Myocyte (in vitro differentiated cells): ENCODE measurements at places on chromosomes 7 and 10.

- no peak for DNase-seq
Measured at GRCh38 chr7:27697861-27698430, 35.3 kb upstream of the HIBADH start.

DNA sequence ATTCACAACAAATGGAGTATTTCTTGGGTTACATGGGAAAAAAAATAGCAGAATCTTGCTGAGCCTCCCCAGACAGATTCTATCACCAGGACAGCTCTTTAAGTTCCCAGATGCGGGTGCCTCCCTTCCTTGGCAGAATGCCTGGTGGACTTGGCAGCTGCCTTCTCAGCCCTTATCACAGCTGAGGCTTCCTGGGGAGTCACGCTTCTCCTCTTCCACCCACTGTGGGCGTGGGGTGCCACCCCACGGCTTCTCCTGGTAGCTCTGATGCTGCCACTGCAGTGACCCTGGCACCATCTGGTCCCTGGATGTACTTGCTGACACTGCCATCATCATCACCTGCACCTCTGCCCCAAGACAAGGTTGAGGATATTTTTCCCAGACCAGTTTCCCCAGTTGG, 16.2 kb upstream of the NME8 start:
- DNase-seq: peak; percentile 83

- no peak for DNase-seq
Measured at GRCh38 chr10:91117505-91117904, 103.0 kb upstream of the PCGF5 start.

GRCh38 chr7:141333459-141333858, 217.8 kb upstream of the AGK start:
- DNase-seq: peak; percentile 36

DNA sequence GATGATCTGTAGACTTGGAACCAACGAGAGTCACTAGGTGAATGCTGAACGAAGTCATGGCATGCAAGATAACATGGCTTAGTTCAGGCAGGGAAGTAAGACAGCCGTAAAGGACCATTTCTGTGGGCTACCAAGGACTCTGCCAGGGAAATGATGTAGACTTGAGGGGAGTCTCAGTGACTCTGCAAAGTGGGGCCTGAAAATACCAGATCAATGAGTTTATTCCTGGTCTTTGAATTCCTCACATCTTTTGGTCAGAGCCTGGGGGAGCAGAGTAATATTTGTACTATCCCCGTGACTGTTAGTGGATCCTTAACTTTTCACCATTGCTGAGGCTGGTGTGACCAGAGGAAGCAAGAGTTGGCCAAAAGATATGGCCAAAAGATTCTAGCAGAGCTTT, 60.7 kb upstream of the INHBA start:
- DNase-seq: no peak

GRCh38 chr10:42422911-42423310, 215.5 kb downstream of the ZNF33B start:
- no peak for DNase-seq

DNA sequence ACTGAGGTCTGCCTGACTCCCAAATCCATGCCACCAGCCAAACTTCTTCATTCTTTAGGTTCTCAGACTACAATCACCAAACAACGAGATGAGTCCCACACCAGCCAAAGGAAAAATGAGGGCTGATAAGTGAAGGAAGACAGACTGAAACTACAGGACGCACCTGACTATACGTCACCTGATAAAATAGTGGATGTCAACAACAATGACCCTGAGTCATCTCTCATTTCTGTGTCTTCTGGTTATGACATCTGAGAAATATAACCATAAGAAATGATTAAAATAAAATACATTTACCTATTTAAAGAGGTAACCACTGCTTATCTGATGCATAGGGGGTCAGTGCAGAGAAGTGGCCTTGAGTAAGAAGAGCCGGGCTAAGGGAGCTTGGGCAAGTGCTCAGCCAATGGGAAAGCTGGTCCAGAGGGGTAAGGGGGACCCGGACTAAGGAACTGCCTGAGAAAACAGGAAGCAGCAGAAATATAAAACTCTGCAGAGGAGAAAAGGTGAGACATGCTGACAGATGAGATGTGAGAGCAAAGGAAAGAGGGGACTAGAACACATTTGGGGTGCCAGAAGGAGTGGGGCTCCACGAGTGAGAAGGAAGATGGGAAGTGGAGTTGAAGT, 51.8 kb downstream of the HIPK2 start:
- DNase-seq: no peak

GRCh38 chr10:68595513-68595912, 35.4 kb downstream of the TET1 start:
- no peak for DNase-seq

DNA sequence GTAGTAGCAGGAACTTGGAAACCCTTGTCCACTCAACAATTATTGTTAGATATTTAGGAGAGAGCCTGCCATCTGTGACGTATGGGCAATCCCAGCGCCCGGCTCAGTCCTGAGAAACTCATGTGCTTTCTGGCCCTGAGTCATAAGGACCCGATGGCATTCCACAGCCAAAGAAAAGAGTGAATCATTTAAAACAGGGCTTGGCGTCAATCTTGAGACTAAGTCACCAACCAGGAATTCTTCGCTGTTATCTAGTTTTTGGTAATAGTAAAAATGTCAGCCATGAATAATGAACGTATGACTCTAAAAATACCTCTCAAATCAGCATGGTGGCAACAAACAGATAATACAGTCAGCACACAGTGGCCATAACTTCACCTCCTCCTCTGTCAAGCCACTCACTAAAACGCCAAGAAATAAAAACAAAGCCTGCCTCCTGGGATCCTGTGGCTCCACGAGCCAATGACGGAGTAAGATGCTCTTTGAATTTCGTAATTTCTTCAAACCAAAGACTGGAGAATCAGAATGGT, 140.8 kb downstream of the ADAM12 start:
- peak; percentile 94 for DNase-seq

GRCh38 chr10:110650265-110650668, 6.1 kb downstream of the RBM20 start:
- DNase-seq: peak; percentile 49

GRCh38 chr7:27686315-27686714, 23.6 kb upstream of the HIBADH start:
- no peak for DNase-seq

DNA sequence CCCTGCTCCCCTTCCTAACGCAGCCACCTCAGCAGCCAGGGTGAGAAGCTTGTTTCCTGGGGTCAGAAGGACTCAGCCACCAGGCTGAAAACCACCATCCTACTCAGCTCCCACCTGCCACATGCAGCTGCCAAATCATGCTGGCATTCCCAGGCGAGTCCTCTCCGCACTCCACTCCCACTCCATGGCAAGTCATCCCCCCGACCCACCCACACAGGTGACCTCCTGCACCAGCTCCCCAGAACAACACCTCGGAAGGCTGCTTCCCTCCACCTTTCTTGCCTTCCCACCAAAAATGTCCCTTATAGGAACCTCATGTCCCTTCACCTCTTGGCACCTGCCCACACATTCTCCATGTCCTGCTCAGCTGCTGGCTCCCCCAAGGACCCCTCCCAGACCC, 4.6 kb downstream of the PDAP1 start:
- peak; percentile 24 for DNase-seq

DNA sequence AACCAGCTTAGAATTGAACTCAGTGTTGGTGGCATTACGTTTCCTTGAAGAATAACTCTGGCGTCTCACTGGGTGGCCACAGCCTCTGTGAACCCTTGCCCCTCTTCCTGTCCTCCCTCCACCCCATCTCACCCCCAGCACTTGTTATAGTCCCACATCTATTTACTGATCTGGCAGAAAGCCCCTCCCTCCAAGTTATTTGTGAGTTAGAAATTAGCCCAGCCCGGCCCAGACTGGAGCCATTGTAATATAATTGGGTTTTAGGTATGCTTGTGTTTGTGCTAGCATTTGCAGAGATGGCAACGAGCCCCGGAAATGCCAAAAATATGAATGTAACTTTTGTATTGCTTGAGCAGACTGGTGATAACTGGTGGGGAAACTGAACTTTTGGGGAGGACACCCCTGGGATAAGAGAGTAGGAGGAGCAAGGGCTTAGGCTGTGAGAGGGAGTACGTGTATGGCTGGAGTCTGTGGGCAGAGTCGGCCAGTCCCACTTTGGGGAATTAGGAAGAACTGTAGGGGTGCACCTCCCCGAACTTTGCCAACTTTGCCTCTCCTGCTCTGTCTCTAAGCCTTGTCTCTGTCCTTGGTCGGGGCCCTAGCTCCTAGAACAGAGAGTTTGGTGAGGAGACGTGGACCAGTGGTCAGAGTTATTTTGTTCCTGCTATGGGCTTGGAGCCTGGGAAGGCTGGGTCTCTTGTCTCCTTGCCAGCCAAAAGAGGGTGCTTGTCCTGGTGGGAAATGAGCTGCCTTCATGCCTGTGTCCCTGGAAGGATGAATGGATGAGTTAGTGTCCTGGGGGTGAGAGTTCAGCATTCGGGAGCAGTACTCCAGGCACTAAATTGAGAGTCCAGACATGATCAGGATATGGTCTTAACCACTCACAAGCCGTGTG, 19.3 kb upstream of the TRIM8 start:
- no peak for DNase-seq
